Stimulated activated memory B cell treated with anti-CD40 and anti-IgM and Interleukin-4, amounts not matched to agents 10 μg/mL and 1 μg/mL and 100 μg/mL, for 72 hours (primary cell): ENCODE measurements at places on chromosomes 1 and 21.

GRCh38 chr1:84165601-84166000 is 21.5 kb downstream of the PRKACB start:
- ATAC-seq = no peak

DNA sequence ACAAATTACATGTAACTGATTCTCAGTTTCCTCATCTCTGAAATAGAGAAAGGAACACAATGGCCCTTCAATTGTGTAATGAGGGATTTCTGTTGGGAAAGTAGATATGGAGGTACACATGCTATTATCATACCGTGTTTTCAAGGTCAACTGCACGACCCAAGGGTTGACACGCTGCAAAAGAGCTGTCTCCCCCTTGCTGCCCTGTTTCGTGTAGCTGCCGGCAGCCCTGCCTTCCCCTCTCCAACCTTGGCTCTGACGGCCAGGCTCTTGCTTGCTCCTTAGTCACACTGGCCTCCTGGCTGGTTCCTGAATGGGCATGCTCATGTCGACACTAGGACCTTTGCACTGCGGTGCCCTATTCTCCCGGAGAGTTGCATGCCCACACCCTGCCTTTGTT is 134.4 kb downstream of the GALNT2 start:
- no peak for ATAC-seq

- ATAC-seq = peak; percentile 38
Measured at GRCh38 chr1:29436181-29436785, 200.0 kb downstream of the PTPRU start.

DNA sequence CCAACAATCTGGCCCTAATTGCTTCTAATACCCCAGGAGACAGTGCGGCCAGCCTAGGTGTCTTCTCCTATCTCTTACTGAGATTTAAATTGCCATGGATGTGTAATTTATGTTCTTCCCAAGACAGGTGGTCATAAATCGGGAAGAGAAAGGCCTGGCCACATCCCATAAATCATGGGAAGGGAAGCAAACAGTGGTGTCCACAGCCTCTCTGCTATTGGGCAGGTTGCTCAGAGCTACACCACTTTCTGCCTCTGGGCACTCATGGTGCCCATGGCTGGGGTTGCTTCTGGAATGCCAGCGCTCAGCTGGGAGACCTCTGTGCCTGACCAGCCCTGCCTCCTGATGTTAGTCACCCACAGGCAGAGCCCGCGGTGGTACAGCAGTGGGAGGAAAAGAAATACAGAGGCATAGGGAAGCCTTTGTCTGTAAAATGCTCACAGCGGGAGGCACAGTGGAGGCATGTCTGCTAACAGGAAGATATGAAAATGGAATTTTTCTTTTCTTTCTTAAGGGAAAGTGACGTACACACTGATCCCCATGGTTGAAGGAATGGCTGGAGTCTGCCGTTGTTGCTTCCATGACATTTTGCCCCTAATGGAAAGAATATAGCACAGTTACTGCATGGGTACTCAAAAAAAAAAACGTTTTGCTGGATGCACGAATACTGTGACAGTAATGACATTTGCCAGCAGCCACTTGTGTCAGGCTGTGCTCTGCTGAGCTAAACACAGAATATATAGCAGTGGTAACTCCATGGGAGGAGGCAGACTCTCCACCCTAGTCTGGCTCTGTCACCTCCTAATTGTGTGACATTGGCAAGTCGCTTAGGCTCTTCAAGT is 21.9 kb downstream of the MTARC1 start:
- no peak for ATAC-seq

DNA sequence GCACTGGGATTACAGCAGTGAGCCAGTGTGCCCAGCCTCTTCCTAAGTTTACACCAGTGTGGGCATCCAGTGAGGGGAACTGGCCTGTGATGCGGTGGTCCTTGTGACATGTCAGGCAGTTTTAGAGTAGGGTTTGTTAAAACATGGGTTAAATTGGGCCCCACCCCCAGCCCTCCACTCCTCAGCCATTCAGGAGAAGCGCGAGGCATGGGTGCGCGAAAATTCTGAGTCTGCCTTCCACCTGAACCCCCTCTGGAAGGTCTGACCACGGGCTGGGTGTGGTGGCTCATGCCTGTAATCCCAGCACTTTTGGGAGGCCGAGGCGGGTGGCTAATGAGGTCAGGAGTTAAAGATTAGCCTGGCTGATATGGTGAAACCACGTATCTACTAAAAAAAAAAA is 51.7 kb downstream of the SKI start:
- no peak for ATAC-seq

DNA sequence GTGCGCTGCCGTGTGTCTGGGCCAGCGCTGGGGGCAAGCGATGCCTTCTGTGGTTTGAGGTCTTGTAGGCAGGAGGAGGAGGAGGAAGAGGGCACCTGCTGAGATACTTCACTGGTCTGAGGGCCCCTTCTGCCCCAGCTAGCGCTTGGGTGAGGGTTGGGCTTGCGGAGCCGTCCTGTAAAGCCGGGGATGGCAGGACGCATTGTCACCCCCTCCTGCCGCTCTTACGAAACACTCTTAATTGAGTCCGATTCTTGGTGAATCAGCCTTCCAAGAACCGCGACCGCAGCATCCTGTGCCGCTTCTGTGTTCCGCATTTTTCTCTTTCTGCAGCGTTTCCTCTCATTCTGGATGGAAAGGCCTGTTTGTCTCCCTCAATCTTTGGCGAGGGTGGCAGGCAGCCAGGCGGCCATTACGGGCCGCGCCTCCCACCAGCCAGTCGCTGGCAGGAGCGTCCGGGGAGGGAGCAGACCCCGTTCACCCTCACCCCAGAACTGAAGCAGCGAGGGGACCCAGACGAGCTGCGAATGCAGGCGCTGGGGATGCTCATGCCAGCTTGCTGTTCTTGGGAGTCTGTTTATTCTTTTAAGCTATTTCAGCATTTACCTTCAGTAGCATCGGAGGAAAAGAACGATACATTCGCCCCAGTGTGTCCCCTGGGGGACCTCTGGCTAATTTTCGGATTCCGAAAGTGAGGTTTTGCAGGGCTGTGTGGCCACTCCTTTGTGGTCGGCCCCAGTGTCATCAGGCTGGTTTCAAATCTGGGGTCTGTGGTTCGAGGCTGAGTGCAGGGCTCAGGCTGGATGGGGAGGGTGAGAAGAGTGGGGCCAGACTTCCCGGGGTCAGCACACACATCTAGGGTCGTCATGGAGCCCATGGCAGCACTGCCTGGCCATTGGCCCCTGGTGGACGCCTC is 62.7 kb downstream of the SKI start:
- peak; percentile 89 for ATAC-seq

DNA sequence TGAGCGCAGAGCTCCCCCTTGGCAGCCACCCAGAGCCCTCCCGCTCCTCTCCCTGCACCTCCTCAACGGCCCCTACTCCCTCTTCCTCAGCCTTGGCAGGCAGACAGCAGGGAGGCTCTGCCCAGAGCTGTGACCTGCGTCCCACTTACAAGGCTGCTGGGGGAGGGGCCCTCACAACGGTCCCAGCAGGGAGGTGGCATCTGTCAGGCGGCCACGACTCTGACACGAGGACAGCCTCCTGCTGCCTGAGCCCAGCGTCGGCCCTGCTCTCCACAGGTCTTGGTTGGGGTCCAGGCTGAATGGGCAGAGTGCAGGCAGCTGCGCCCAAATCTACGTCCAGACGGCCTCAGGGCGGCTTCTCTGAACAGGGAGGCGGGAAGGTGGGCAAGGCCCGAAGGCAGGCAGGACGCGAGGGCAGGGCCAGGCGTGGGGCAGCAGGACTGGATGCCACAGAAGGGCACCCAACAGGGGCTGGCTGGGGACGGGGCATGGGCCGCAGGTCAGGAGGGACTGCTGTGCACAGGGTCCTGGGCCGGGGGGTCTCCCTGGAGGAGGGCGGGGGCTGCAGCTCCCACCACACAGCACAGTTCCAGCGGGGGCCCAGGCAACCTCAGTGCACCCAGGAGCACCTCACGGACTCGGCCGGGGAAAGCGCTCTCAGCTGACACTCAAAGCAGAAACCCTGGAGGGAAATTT is 7.5 kb downstream of the SLC19A1 start:
- no peak for ATAC-seq

GRCh38 chr1:88063605-88064004 is 620.5 kb upstream of the PKN2 start:
- ATAC-seq = no peak

DNA sequence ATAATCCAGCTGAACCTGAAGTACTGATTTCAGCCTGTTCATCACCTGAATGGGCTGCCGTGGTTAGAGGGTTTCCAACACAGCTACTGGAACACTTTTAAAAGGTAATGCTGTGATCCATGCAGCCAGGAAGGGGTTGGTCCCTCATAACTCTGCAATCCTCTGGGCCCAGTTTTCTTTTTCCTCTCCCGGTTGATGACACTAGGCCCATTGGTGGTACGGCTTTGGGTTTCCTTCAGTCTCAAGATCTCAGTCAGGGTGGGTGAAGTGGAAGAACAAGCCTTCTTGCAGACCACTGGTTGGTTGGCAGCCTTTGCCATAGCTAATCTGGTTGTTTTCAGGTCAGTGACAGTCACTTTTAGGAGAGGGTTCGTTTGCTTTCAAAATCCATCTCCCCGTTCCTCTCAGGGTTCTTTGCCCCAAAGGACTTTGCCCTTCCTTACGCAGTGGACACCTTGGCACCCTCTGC is 502 bp upstream of the SLC35A3 start:
- ATAC-seq = peak; percentile 34

DNA sequence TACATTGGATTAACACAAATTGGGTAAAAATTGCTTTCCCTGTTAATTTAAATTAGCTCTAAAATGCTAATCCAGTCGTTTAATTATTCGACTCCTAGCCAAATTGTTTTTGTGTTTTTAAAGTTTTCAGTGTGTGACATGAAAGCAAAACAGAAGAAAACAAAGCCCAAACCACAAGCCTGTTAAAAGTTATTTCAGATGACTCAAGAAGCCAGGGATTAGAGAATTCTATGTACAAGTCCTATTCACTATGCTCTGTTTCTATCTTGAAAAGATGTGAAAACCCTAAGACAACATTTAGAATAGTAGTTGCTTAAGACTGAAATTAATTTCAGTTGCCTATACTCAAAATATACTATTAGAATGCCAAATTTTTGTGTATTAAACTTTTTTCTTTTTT is 294.8 kb upstream of the ADAMTS5 start:
- no peak for ATAC-seq

GRCh38 chr1:108556499-108556898 is 3.4 kb upstream of the EEIG2 start:
- ATAC-seq = no peak

- ATAC-seq = no peak
Measured at GRCh38 chr1:15786581-15786980, 20.9 kb downstream of the UQCRHL start.

DNA sequence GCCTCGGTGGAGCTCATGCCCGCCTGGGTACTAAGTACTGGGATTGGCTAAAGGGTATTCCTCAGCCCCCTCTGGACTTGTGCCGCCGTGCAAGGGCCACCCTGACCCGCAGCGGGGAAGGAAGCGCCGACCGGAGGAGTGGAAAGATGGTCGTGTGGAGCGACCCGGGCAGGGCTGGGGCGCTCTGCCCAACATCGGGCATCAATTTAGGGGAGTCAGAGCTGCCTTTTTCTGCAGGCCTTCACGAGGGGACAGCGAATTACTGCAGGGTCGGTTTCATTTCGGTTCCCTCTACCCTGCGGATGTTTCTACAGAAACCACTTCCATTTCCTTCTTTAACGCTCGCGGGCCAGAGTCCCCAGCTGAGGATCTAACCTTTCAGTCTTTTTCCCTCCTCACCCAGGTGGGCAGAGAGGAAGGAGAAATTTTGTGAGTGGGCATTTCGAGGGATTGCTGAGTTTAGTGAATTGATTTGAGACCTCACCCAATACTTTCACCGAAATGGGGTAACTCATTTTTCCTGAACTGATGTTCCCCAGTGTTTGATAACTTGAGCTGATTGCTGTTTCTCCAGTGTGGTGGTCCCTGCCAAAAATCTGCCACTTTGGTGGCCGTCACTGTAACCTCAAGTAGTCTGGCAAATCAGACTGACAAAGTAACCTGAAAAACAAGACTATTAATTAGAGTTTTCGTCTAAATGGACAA is 1.1 kb downstream of the TOR1AIP1 start:
- peak; percentile 58 for ATAC-seq

GRCh38 chr1:86419277-86419903 is 4.6 kb upstream of the CLCA2 start:
- peak; percentile 86 for ATAC-seq

- no peak for ATAC-seq
Measured at GRCh38 chr1:151313501-151313900, 13.7 kb downstream of the PI4KB start.

DNA sequence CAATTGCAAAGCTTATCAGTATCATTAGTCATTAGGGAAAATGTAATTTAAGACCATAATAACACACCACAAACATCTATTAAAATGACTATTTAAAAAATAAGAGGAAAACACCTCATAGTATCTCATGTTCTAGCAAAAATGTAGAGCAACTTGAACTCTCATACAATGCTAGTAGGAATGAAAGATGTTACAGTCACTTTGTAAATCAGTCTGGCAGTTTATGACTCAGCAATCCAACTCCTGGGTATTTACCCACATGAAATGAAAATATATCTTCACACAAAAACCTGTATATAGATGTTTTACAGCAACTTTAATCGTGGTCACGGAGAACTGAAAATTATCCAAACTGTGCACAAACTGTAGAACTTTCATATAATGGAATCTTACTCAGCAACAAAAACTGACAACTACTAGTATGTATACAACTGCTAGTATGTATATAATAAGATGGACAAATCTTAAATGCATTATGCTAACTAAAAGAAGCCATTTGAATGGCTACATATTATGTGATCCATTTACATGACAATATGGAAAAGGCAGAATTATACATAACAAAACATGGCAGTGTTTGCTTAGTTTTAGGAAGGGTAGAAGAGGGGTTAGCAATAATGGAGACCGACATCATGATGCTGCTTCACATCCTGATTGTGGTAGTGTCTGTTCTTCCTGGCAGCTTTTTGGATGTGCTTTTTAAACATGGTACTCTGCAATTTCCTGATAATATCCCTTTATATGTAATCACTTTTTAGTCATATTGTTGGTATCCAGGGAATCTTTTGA is 267.0 kb downstream of the KCTD3 start:
- ATAC-seq = no peak

GRCh38 chr21:17451364-17451891 is 61.4 kb upstream of the CXADR start:
- no peak for ATAC-seq

GRCh38 chr1:30014031-30014430 is 709.4 kb downstream of the MATN1 start:
- no peak for ATAC-seq

DNA sequence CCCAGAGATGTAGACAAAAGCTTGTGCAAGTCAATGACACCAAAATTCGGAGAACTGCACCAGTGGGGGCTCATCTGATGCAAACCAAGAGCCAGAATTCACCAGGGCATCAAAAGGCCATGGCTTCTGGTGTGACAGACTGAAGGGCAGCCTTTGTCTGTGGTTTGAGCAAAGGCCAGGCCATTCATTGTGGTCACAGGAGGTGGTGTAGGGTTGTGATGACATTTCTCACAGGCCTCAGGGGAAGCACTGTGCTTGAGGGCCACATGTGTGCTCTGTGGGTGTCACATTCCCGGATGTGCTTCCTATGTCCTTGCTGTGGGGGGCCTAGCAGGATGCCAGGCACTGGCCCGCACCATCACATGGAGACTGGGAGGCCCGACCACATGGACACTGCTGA is 22.5 kb upstream of the KCNE1 start:
- peak; percentile 94 for ATAC-seq

GRCh38 chr1:98962156-98962555 is 42.5 kb downstream of the PLPPR5 start:
- ATAC-seq = no peak
